Tibial nerve (tissue), 4 donors: ENCODE measurements at places on chromosomes 13 and 19.

DNA sequence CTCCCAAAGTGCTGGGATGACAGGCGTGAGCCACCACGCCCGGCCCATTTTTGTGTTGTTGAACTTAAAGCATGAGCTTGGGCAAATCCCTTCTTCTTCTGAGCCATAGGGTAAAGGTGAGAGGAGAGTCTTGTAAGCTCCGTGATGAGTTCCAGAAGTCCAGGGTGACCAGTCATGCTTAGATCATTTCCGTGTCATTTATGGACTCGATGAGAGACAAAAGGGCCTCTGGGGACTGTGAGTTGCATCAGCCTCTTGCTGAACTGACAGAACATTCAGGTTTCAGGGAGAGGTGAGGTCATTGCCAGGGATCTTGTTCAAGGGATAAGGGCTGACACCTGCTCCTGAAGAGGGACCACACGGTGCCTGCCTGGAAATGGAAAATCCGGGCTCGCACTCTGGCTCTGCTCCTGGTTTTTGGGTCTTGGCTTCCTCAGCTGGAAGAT lies 53.6 kb downstream of the GADD45B start:
- no peak for DNase-seq

- no peak for DNase-seq
Observed at GRCh38 chr19:41919948-41920712, 8.1 kb downstream of the ERFL start.

DNA sequence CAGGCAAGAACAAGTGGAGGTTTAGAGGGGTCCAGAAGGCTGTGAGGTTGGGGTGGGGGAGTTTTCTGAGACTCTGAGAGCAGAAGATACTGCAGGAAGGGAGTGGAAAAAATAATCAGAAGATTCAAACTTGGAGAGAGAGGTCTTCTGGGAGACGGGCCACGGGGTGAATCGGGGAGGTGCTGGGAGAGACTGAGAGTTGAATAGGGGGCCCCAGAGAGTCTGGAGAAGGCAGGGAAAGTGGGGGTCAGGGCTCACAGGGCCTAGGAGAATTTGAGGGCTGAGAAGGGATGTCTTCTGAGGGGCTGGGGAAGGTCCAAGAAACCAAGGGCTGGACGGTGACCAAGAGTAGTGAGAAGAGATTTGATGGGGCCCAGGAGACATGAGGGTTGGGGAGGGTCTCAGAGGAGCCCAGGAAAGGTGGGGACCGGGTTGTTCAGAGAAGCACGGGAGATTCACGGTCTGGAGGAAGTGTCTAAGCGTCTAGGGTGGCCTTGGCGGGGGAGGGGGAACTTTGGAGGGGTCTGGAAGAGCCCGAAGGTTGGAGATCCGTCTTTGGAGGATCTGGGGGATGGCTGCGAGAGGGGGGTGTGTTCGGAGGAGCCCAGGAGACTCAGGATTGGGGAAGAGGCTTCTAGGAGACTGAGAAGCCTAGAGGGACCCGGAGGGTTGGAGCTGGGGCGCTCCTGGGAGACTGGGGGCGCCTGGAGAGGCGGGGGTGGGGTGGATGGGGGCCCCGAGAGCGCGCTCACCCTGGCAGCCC lies 1.5 kb downstream of the KCNC3 start:
- no peak for DNase-seq

DNA sequence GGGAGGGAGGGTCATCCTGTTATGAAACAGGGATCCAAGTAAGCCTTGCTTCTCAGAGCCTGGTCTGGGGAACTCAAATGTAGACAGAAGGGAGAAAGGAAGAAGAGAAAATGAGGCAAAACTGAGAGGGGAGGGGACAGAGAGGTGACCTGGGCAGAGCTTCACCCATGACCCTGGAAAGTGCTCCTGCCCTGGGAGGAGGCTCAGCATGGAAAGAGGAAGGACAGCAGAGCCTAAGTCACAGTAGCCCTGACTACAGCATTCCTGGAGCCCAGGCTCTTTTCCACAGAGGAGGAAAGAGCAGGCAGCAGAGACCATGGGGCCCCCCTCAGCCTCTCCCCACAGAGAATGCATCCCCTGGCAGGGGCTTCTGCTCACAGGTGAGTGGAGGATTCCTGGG lies at the start of gene CEACAM3:
CEACAM3 (plus strand) TSS at position 226 of the 400 bp plus-strand sequence; CDS start at position 317, 91 bp downstream.
- DNase-seq = no peak

DNA sequence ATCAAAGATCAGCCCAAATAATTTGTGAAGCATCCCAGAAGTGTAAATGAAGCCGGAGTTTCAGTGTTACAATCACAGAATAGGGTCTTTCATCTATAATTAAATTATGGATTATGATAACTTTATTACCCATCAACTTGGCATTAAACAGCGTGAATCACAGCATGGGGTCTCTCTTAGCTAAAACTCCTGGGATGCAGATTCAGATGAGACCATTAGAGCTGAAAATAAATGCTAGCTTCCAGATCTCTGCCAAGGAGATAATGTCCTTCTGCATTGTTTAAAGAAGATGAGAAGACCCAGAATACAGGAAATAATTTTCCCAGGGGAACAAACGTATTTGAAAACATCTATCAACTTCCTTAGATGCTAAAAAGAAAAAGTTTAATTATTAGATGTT lies 546.0 kb upstream of the PCDH9 start:
- DNase-seq = no peak

- DNase-seq = no peak
Observed at GRCh38 chr19:49869009-49869483, 1.7 kb upstream of the PNKP start.
